Activated CD8-positive, alpha-beta T cell treated with anti-CD3 and anti-CD28 coated beads for 36 hours (primary cell): ENCODE measurements at places on chromosomes 5 and 9. TPM values are rescaled to one million over a fixed set of nuclear protein-coding genes. Genes with fewer than 3 reads are reported as not detected.

Gene TXNDC8
- not detected for total RNA-seq

Gene NDUFS4
- total RNA-seq, result 69.2 TPM

- no peak for DNase-seq
- H3K27me3 ChIP-seq, result no peaks in the 10 kb centered on the region
- H3K27ac ChIP-seq, result no peak overlapping the region
Measured at GRCh38 chr5:64807520-64807919, 38.8 kb downstream of the CWC27 start.

- DNase-seq, result no peak
- no peak overlapping the region for H3K4me3 ChIP-seq
- H3K27ac ChIP-seq, result no peak overlapping the region
Measured at GRCh38 chr9:515665-516064, 301.0 kb downstream of the DOCK8 start.

DNA sequence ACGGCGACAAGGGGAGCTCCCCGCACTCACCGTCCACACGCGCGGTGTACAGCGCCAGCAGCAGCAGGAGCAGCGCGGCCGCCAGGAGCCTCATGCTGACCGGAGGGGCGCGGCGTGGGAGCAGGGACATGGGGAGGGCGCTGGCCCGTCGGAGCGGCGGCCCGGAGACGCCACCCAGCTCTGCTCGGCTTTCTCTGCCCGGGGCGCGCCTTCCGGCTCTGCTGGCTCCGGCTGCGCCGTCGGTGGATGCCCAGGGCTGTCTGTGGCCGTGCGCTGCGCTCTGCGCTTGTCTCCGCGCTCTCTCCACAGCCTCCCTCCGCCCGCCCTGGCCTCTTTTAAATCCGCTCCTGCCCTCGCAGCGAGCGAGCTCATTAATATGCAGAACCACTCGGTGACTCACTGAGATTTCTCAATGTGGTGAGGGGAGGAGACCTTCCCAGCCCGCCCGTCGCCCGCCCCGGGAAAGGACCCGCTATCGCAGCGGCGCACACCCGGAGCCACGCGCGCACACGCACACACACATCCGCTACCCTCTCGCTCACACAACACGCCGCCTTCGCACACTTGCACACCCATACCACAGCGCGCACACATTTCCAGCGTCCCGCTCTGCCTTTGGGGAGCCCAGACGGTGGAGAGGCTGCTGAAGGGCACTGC is at the start of gene CXCL14:
Gene CXCL14 (minus strand): TSS at position 307 of the 657 bp plus-strand sequence. CDS start 213 bp downstream, at position 94.
- H3K27me3 ChIP-seq, result peaks cover 55% of the 10 kb centered on the region
- H3K36me3 ChIP-seq, result no peaks in the 10 kb centered on the region
- peak; percentile 53 for DNase-seq
- H3K4me3 ChIP-seq, result no peak within 1 kb of the TSS
- no peak within 1 kb of the TSS for H3K27ac ChIP-seq

DNA sequence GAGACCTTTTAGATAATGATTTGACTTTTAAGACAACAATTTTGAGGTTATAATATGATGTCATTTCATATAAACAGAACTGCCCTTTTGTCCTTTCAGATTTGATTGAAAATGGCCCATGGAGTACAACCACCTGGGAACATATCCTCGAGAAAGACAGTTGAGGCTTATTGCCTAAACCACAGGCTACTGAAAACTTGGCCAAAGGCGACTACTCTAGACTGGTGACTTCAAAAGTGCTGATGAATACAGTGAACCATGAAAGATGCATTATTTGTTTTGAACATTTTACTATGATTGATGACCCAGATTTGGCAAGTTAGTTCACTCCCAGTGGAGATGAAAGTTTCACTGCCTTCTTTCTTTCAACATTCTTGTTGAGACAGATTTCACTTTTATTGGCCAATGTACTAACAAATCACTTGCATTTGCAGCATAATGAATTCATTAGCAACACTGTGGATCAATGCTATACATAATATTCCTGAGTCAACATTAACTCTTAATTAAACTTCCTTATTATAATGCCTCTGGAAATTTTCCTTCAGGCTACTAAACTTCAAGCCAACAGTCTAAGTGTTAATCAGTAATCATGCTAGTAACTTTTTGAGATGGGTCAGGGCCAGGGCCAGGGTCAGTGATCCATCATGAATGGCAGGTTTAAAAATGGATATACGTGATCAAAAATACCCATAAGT is 480.3 kb downstream of the RAB3C start:
- peaks cover 3% of the 10 kb centered on the region for H3K4me1 ChIP-seq
- no peak overlapping the region for H3K27ac ChIP-seq
- no peak for DNase-seq
- no peaks in the 10 kb centered on the region for H3K36me3 ChIP-seq
- H3K27me3 ChIP-seq, result peaks cover 2% of the 10 kb centered on the region

DNA sequence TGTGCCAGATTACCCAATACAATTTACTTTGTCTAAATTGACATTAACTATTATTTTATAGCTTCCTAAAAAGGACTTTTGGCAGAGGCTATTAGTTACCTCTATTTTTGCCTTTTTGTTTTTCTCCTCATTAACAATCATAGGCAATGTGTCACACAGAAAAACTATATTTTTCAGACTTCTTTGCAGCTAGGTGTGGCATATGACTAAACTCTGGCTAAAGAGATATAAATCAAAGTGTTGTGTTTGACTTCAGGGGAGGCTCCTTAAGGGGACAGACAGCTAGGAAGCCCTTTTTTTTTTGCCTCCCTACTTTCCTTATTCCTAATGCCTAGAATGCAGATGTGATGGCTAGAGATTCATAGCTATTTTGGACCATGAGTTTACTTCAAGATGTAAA is 19.7 kb upstream of the GCNT4 start:
- no peaks in the 10 kb centered on the region for H3K36me3 ChIP-seq
- H3K4me1 ChIP-seq, result peaks cover 8% of the 10 kb centered on the region
- no peaks in the 10 kb centered on the region for H3K27me3 ChIP-seq
- H3K27ac ChIP-seq, result no peak overlapping the region

DNA sequence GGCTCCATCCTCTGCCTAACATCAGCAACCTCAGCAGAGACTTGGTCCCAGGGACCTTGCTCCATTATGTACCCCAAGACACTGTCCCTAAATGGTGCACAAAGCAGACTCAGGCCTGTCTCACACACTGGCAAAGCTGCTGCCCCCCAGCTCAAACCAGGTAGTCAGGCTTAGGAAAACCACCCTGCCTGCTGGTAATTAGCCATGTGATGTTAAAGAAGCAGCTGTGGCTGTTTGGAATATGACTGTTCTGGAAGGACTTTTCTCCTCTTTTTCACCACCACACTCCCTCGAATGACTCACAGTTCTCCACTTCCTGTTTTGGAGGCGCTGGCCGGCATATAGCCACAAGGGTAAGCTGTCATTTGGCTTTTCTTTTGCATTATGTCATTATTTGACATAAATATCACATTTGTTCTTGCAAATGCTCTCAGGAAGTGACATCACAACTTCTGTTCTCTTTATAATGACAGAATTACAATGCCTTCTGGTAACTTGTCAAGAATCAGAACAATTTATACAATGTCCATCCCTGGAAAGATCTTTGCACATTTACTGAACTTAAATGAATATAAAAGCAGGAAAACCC is 113.9 kb downstream of the SUSD1 start:
- DNase-seq, result peak; percentile 65
- no peaks in the 10 kb centered on the region for H3K27me3 ChIP-seq
- H3K36me3 ChIP-seq, result peaks cover 3% of the 10 kb centered on the region
- peaks cover 22% of the 10 kb centered on the region for H3K4me1 ChIP-seq

GRCh38 chr5:157335534-157336422 is 69.9 kb downstream of the CYFIP2 start:
- no peaks in the 10 kb centered on the region for H3K27me3 ChIP-seq
- peaks cover 75% of the 10 kb centered on the region for H3K36me3 ChIP-seq
- peaks cover 17% of the 10 kb centered on the region for H3K4me1 ChIP-seq
- no peak for DNase-seq

DNA sequence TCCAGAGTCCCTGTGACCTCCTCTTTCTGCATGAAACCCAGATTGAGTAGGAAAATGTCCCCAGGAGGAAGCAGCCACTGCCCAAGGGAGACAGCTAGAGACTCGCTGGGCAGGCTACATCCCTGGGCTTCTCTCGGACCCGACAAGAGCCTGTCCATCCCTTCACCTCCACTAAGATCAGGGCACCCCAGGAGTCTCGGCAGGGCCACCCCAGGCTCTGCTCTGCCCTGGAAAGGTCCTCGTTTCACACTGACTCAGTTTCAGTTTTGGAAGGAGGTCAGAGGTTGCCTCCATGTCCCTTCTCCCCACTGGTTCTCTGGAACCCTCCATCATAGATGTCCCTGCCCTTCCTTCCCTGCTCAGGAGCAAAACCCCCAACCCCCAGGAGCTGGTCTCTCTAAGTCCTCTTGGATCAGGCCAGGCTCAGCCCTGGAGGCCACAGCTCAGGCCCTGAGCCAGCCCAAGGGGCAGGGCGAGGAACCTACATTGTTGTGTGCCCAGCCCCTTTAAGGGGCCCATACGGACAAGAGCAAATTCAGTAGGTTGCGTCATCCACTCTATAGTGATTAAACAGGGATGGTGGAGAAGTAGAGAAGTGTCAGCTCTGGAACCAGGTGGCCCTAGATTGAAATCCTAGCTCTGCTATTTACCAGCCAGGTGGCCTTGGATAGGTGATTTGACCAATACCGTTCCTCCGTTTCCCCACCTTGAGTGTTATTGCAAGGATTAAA is 37.4 kb downstream of the C9orf50 start:
- peak overlapping the region; percentile 83 for H3K27ac ChIP-seq
- H3K4me3 ChIP-seq, result no peak overlapping the region
- no peak for DNase-seq

Gene CCDC192
- total RNA-seq, result not detected

GRCh38 chr5:140182803-140183367 is 7.9 kb downstream of the CYSTM1 start:
- H3K27me3 ChIP-seq, result no peaks in the 10 kb centered on the region
- H3K36me3 ChIP-seq, result no peaks in the 10 kb centered on the region
- no peak for DNase-seq
- no peak overlapping the region for H3K4me3 ChIP-seq

Gene PKD2L2
- not detected for total RNA-seq

Gene DIPK1B
- 0.14 TPM for total RNA-seq

GRCh38 chr9:128070874-128071273 is 2.8 kb downstream of the SLC25A25 start:
- H3K4me1 ChIP-seq, result peaks cover 41% of the 10 kb centered on the region
- no peaks in the 10 kb centered on the region for H3K27me3 ChIP-seq
- H3K36me3 ChIP-seq, result peaks cover 24% of the 10 kb centered on the region
- H3K4me3 ChIP-seq, result peak overlapping the region; percentile 62
- peak overlapping the region; percentile 87 for H3K27ac ChIP-seq

GRCh38 chr9:121551985-121552753 is 52.5 kb upstream of the GGTA1 start:
- no peaks in the 10 kb centered on the region for H3K36me3 ChIP-seq
- no peaks in the 10 kb centered on the region for H3K4me1 ChIP-seq
- no peak for DNase-seq
- peaks cover 23% of the 10 kb centered on the region for H3K27me3 ChIP-seq
- no peak overlapping the region for H3K4me3 ChIP-seq

- H3K4me3 ChIP-seq, result no peak overlapping the region
- peaks cover 49% of the 10 kb centered on the region for H3K4me1 ChIP-seq
- peaks cover 79% of the 10 kb centered on the region for H3K36me3 ChIP-seq
- H3K27ac ChIP-seq, result peak overlapping the region; percentile 75
- peak; percentile 12 for DNase-seq
- no peaks in the 10 kb centered on the region for H3K27me3 ChIP-seq
Measured at GRCh38 chr5:169801324-169801777, 164.3 kb downstream of the DOCK2 start.

- H3K4me1 ChIP-seq, result no peaks in the 10 kb centered on the region
- H3K4me3 ChIP-seq, result no peak within 1 kb of the TSS
- H3K27me3 ChIP-seq, result peaks cover 31% of the 10 kb centered on the region
- H3K27ac ChIP-seq, result no peak within 1 kb of the TSS
- no peaks in the 10 kb centered on the region for H3K36me3 ChIP-seq
Measured at GRCh38 chr9:117414906-117415331, at the start of gene ASTN2. TSS of gene ASTN2 (minus strand) at chr9:117415057. CDS start at chr9:117414938, 119 bp downstream.

DNA sequence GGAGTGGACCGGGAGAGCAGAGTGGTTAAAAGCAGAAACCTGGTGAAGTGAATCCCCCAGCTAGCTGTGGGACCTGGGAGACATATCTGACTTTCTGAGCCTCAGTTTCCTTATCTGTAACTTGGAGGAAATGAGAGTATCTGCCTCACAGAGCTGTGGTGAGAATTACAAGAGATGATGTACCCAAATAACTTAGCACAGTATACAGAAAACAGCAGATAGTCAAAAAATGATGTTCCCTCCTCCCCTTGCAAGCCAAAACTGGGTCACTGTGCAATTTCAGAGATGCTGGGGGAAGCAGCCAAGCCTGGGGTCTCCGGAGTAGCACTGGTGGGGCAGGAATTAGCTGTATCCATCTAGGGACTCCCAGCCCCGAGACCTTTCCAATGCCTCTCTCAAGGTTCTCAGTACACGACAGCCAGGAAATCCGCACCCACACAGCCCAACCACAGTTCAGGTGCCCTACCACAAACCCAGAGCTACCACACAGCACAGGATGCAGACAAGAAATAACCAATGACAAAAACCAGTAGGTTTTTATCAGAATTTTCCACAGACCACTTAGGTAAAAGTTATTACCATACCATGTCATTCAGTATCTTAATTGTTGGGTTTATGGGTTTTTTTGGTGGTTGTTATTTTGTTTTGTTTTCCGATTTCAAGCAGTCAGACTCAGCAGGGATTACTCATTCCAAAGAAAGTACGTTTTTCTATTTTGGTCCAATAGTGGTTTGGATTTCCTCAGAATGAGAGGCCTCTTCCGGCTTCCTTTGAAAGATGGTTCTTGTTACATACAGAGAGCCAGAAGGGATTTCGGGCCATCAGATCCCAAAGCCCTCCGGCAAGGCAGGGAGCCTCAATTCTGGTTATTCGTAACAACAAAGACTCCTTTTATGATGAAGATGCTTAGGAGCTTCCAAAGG is 4.9 kb upstream of the HRH2 start:
- H3K36me3 ChIP-seq, result peaks cover 30% of the 10 kb centered on the region
- peaks cover 74% of the 10 kb centered on the region for H3K4me1 ChIP-seq
- peak overlapping the region; percentile 93 for H3K27ac ChIP-seq
- H3K4me3 ChIP-seq, result peak overlapping the region; percentile 63
- no peaks in the 10 kb centered on the region for H3K27me3 ChIP-seq

- H3K36me3 ChIP-seq, result no peaks in the 10 kb centered on the region
- no peaks in the 10 kb centered on the region for H3K27me3 ChIP-seq
- H3K4me1 ChIP-seq, result no peaks in the 10 kb centered on the region
- H3K4me3 ChIP-seq, result no peak overlapping the region
Measured at GRCh38 chr5:167528651-167529050, 762.8 kb upstream of the WWC1 start.

DNA sequence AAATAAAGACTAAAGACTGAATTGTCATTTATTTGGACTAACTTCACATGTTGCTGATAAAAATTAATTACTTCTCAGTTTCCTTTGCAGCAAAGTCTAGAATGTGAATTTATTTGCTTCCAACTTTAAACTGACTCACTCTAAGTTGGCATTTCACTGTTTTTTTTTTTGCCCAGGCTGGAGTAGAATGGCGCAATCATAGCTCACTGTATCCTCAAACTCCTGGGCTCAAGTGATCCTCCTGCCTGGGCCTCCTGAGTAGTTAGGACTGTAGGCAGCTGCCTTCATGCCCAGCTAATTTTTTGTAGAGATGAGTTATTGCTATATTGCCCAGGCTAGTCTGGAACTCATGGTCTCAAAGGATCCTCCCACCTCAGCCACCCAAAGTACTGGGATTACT is 3.5 kb downstream of the CCNB1 start:
- no peak for DNase-seq
- no peak overlapping the region for H3K27ac ChIP-seq
- peaks cover 70% of the 10 kb centered on the region for H3K36me3 ChIP-seq
- no peak overlapping the region for H3K4me3 ChIP-seq
